A172 (cell line): ENCODE measurements at places on chromosomes 5 and 9. TPM values are rescaled to one million over a fixed set of nuclear protein-coding genes. Genes with fewer than 3 reads are reported as not detected.

- no peak for DNase-seq
Observed at GRCh38 chr9:106283769-106284168, 579.2 kb upstream of the ZNF462 start.

GHR gene
- total RNA-seq = 0.53 and 1.1 TPM in 2 replicates

PCDHGB5 gene
- total RNA-seq = 0.10 TPM in 1 of 2 replicates, not detected in the other

DNA sequence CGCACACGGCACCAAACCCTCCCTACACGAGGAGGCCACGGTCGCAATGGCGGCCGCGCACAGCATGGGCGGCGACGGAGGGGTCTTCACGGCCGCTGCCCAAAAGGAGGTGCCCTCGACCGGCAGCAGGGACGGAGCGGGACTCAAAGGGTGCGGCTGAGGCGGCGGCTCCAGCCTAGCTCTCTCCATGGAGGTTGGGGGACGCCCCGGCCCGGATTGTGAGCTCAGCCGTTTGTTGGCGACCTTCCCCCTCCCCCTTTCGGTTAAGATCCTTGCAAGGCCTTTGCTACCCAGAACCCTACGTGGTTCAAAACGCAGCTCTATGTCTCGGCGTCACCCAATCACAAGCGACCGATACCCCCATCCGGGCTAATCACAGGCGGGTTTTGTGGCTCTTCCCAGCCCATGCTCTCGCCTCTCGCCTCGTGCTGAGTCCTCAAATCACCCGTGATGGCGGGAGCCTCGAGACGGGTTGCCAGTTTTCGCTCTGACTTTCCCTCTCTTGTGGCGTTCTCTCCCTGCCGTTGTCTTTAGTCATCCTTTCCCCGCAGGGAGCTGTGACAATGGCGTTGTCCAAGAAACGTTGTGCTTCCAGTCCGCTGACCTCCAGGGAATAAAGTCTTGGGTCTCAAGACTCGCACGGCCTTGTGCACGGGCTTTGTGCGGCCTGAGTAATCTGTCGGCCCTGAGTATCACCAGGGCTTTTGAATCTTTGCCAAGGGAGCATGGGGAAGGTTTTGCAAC is 19.5 kb downstream of the C5orf52 start:
- DNase-seq = no peak

PLAC8L1 gene
- total RNA-seq = not detected in 2 replicates

DNA sequence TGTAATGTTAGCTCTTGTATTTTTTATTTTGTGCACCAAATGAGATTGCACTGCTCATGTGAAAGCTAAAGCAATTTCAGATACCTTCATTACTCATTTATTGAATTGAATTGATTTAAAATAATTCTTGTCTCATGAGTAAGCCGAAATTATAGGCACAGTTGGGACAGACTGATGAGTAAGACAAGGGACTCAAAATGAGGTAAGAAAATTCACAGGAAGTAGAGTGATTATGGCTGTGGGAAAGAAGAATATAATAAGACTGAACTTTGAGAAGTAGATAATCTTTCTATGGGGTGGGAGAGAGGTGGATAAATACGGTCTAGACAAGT is 51.1 kb downstream of the NUDT12 start:
- peak; percentile 30 for DNase-seq

ANKRD31 gene
- not detected in 2 replicates for total RNA-seq

GRCh38 chr5:172607213-172607793 is 33.8 kb upstream of the NEURL1B start:
- DNase-seq = no peak

DNA sequence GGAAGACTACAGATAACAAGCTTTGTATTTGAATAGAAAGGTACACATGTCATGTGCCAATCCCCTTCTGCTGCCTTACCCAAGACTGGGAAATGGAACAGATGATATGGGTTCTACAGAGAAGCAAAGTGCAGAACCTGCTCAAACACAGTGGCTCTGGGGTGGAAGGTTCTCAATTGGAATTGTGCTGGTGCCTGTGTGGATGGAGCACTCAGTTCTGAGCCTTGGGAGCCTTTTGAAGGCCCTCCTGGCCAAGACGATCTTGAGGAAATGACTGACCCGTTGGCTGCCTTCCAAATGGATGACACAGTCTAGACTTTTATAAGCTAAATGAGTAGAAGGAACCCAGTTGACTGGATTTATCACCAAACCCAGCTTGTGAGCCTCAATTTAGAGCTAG is 4.2 kb upstream of the PRSS3 start:
- DNase-seq = peak; percentile 56

GRCh38 chr9:32405506-32405905 is 21.1 kb downstream of the ACO1 start:
- no peak for DNase-seq

ANKRD34B gene
- not detected in 2 replicates for total RNA-seq

DMRT3 gene
- total RNA-seq = 0.24 TPM in 2 replicates

DNA sequence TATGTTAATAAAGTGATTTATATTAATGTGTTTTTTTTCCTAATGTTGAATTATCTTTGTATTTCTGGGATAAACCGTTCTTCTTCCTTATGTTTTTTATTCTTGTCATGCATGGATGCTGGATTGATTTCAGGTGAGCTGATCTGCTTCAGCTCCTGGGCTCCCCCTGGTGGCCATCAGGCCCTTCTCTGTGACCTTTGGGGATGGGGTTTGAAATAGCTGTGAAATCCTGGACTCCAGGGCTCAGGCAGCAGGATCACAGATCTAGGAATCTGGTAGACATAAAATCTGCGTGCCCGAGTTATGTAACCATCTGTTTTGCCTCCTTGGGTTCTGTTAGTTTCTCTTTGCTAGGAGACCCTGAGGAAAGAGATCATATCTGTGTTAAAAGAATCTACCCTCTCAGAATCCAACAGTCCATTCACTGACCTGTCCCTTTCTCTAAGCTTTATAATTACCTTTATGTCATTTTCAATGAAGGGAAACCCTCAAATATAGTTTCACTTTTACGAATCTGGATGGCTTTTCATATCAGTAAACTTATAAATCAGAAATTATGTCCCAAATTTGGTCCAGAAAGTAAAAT is 12.2 kb upstream of the OR13J1 start:
- DNase-seq = peak; percentile 52

DNA sequence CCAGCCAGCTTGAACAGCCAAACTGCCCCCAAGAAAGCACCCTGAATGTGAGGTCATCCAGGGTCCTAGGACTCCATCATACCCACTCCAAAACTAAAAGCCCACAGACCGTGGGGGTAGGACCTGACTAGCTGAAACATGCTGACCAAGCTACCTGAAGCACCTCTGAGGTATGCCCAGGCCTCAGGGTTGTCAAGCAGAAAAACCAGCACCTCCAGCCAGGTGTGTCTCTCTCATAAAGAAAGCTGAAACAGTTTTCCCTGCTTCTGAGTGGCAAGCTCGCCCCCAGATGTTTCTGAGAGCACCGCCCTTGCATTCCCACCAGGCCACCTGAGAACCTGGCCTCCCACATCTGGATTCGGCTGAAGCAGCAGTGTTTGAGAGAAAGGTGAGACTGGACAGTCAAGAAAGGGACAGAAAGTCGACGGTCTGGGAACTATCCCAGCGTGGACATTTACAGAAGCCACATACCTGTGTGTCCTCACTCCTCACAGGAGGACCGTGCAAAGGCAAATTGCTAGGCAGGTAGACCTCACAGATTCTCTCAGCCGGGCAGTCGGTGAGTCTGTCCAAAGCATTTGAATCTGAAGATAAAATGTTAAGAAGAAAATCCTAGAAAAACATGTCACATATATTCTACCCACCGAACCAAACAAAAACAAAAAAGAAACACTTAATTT is 155.6 kb upstream of the RASEF start:
- no peak for DNase-seq

OR1L6 gene
- not detected in 2 replicates for total RNA-seq

- no peak for DNase-seq
Observed at GRCh38 chr9:92564982-92565381, 29.2 kb upstream of the ECM2 start.

DNA sequence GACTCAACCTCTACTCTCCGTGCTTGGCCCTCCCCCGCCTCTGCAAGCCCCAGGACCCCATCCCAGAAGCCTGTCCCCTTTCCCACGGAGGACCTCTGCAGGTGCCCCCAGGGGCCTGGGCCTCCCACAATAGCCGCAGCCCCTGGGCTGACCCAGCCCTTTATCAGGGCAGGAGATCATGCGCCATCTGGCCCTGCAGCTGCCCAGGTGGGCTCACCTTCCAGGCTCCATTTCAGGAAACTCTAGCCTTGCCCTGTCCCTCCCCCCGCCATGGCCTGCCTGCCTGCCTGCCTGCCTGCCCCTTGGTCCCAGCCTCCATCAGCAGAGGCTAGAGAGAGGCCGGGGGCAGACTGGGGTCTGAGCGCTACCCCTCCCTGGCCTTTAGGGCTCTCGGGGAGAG is 48.7 kb downstream of the ASS1 start:
- no peak for DNase-seq

CATSPER3 gene
- not detected in 2 replicates for total RNA-seq

DNM1 gene
- total RNA-seq = 16.7 and 20.6 TPM in 2 replicates

DNA sequence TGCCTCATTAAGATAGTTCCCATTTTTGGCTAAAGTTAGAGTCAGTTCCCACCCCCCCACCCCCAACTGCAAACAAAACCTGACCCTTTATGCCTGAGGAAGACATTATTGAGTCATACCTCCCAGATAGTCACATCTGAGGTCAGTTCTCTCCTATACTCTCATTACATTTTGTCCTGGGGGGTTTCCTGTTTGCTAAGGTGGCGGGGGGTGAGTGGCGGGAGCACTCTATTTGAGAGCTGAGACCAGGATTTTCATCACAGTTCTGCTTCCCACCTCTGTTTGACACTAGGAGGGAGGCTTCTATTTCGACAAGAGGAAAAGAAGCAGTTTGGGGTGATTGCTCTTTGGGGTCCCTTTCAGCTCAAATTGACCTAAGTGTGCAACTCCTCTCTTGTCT is 59.4 kb upstream of the ICE1 start:
- no peak for DNase-seq

AIF1L gene
- 1.4 and 5.2 TPM in 2 replicates for total RNA-seq

DNA sequence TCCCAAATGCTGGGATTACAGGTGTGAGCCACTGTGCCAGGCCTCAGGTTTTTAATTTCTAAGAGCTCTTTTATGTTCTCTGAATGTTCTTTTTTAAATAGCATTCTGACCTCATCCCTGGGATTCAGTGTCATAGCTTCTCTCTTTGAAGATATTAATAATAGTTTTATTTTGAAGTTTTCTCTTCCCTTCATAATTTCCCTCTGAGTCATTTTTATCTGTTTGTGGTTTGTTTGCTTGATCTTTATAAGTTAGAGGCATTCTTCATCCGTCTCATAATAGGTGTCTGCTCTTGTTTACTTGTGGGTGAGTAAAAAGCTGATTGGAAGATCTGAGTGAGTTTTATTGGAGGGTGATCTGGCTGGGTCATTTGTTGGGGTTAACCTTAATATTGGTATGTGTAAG is 12.5 kb upstream of the MAMDC2 start:
- peak; percentile 91 for DNase-seq

- DNase-seq = no peak
Observed at GRCh38 chr9:21042466-21042865, 11.0 kb upstream of the HACD4 start.

ADAMTS19 gene
- total RNA-seq = not detected in 2 replicates

FGF1 gene
- 1.2 and 1.8 TPM in 2 replicates for total RNA-seq

- DNase-seq = no peak
Observed at GRCh38 chr9:119739476-119739875, 370.2 kb upstream of the BRINP1 start.

DNA sequence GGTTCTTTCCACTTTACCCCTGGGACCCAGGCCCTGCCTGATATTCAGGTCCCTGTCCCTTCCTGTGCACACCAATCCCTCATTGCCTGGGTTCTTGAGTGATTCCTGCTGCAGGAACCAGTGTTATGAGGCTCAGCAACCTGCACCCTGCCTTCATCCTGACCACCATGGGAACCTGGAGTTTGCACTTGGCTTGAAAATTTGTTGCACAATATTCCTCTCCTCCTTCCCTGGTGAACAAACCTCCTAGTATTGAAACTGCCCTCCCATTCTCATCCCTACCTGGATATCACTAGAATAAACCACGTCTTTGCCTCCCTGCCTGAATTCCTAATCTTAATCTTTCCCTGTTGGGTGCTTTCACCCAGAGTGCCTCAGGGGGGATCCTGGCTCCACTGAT is 52.1 kb upstream of the AFAP1L1 start:
- no peak for DNase-seq

NPR2 gene
- total RNA-seq = 1.9 and 2.1 TPM in 2 replicates

CD274 gene
- 1.4 and 2.2 TPM in 2 replicates for total RNA-seq

GRCh38 chr5:53448851-53449250 is 31.6 kb upstream of the FST start:
- no peak for DNase-seq

DNA sequence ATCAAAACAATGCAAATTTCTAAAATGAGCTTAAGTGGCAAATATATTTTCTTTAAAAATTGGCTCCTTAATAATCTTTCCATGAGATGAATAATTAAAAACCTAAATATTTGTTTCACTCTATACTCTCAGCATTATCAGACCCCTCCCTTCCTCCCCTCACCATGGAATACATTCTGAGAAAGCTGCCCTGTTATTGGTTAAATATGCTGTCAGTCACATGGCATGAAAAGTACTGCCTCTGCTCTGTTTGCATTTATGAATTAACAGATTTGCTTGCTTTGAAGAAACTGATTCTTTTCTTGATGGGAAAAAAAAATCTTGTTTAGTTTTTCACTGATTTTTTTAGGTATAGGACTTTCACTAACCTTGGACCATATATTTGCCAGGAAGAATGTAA is 17.0 kb upstream of the RPS23 start:
- DNase-seq = no peak
